Hindlimb muscle (tissue), 1 donor: ENCODE measurements at places on chromosomes 4 and X. TPM values are rescaled to one million over a fixed set of nuclear protein-coding genes. Genes with fewer than 3 reads are reported as not detected.

The DKK2 gene
- polyA plus RNA-seq = 22.7 TPM

DNA sequence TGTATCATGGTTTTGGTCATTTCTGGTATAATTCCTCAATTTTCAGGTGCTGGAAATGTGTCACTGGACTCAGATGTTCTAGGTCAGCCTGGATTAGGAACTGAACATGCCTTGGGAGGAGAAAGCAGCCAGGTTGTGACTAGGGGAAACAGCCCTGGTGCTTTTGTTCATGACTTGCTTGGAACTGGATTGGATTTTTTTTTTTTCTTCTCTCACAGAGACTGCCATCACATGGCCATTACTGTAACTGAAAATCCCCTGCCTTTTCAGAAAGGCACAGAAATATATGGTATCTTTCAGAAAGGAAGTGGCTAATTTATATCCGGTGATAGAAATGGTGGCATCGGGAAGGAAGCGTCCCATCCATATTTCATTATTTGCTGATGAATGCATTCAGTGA, 34.6 kb downstream of the SEPTIN11 start:
- DNase-seq = peak; percentile 38

DNA sequence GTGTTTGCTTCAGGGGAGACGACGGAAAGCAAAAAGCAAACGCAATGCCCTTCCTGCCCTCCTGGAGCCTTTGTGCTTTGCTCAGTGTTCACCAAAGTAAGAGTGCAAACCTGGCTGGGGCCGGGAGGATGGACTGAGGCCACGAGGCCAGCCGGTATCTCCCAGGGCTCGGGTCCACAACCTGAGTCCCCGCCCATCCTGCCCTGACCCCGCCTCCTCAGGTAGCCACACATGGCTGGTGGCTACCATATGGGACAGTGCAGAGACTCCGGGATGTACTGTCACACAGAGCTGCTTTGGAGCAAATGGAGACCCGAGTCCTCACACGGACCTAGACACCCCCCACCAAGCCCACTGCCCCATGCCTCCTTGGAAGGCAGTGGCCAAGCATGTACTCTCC, 4.8 kb downstream of the ATP2B3 start:
- DNase-seq = no peak

- no peak for DNase-seq
Observed at GRCh38 chr4:62342346-62342745, 1142.2 kb downstream of the ADGRL3 start.

DNA sequence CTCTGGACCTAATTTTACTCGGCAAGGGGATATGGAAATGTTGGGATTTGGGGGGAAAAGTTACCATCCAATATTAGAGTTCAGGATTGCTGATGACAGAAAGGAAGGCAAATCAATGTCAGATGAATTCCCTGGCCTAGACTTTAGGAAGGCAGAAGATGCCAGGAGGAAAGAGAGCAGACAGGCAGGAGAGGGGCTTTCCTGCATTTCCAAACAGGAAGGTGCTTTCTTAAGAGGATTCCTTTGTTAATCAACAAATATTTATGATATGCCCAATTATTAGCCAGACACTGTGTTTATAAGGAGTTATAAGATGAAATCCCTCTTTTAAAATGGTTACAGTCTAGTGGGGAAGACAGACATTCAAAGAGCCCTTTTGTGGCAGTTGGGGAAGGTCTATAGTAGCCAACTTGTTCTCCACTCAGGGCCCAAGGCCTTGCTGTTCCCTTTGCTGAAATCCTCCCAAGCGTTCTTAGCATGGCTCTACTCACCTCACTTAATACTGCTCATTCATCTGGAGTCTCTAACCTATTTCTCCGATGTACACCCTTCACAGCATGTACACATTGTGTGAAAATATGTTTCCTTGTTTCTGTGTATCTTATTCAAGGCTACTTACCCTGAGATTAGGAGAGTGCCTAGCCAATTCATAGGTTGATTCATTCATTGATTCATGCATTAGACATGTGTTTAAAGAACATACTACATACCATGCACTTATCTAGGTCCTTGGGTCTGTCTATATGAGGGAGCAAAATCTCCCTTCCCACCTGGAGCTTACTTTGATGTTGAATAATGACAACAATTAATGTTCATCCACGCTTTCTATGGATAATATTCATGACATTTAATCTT, 5.3 kb downstream of the IGFBP7 start:
- no peak for DNase-seq

The TEX13D gene
- not detected for polyA plus RNA-seq

DNA sequence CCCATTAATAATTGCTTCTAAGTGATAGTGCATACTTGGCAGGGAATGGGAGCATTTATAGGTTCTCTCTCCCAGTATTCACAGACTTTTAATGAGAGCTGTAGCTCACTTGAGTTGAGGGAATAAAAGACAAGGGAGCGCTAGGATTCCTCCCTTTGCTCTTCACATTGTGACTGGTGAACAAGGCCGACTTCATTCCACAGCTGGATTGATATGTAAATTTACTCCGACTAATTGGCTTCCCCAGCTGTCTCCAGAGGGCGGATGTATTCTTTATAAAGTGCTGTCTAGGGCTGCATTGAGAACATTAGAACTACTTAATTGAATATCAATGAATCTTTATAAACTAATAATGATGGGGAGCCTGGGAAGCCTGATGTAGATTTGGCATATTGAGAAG, 63.4 kb downstream of the GPR50 start:
- no peak for DNase-seq

The VCX2 gene
- not detected for polyA plus RNA-seq

DNA sequence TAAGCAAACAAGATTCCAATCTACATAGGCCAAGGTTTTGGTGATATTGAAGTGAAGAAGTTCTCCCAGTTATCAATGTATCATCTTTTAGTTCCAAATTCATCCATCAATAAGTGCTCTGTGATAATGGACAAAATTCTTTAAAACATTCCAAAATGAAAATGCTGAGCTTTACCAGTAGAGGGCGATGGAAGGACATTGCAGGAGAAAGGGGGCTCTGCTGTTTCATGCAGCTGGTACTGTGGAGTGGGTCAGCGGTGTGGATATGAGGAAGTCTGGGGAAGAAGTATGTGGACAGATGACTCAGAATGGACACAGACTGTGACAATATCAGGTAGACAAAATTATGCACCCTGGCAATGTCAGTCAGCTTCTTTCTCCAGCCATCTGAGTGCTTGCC, 46.6 kb upstream of the HS6ST2 start:
- DNase-seq = no peak

DNA sequence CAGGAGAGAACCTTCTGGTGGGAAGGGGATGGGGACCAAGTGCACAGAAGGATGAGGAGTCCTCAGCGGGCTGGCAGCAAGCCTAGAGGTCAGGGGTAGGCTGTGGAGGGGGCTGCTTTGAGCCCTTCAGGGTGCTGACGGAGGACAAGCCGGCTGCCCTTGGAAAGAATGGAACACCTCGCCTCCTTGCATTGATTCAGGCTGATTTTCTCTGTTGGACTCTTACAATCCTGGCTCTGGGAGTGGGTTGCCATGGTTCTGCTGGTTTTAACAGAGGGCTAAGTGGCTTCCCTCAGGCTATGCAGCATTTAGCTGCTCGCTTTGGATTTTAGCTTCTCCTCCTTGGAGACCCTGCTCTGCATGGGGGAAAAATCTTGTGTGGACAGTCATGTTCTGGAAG, 49.4 kb upstream of the CHRNA9 start:
- DNase-seq = no peak

The CLIC2 gene
- polyA plus RNA-seq = 6.4 TPM

DNA sequence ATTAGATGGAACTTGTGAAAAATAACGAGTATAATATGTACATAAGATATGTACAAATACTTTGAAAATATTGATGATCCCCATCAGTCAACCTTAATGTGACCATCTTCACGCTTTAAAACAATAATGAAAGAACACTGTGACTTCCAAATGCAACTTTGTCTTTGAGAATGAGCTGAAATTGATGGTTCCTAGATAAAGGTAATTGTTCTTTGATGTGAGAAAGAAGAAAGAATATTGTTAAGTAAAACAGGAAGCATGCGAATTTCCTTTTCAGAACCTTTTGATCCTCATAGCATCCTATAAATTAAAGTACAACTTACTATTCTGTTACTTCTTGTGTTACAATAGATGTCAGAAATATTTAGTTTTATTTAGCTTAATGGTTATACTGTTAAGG, 22.2 kb downstream of the IL2 start:
- DNase-seq = no peak

DNA sequence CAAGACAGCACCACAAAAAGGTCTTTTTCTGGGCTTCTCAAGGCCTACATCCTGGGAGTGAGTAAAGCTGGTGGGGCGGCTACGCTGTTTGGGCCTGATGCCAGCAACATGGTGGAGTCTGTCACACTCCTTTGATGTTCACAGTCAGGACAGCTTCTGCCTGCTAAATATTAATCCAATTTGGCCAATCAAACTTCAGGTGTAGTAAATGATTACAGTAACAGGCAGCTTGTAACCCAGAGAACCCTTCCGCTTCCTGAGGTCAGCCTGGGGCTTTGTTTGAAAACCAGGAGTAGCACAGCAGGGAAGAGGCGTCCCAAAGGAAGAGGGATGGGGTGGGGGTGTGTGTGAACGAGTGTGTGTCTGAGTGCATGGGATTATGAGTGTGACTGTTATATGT, 220.4 kb downstream of the MAML3 start:
- DNase-seq = no peak

DNA sequence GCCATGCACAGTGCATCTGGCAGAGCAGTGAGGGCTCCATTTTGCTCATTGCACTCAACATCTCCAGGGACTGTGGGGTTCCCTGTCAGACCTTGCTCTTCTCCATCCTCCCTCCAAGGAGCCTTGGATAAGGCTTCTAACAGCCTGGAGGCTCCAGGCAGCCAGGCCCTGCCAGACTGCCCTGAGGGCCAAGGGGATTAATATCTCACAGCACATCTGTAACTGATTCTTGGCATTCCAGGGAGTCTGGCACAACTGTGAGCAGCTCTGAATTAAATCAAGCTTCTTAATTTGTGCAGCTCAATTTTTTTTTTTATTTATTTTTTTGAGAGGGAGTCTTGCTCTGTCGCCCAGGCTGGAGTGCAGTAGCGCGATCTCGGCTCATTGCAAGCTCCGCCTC, 224.5 kb upstream of the PGRMC2 start:
- DNase-seq = no peak

GRCh38 chrX:105168577-105168976, 51.9 kb downstream of the TEX13A start:
- DNase-seq = no peak

DNA sequence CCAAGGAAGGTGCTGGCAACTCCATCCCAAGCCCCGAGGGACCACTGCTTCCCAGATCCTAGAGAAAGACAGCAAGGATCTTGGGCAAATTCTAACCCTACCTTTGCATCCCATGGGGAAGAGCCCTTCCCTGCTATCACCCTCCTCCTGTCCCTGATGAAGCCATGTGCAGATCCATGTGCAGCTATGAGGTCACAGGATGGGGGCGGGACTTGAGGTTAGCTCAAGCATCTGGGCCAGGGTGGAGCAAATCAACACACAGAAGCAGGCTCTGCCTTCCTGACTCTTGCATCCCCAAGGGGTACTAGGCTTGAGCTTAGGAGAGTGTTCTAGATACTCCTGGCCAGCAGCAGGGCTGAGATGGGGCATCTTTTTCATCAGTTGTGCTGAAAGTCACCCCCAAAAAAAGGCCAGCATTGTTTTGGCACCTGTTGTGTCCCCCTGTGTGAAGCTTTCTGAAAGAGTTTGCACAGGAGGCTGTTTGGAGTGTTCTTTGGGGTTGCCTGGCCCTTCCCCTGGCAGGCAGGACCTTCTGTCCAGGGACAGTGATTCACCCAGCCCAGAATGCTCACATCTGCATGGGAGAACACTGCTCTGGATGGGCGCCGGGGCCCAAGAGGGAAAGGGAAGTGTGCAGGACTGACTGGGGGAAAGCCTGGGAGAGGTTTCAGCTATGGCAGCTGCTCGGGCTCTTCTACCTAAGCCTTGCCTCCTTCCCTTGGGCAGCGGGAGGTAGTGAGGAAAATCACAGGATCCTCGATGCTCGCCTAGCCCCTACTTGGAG, 50.8 kb downstream of the PRPS1 start:
- DNase-seq = no peak

GRCh38 chr4:156977435-156978160, 6.0 kb upstream of the PDGFC start:
- DNase-seq = no peak

The LIMCH1 gene
- polyA plus RNA-seq = 122 TPM

- no peak for DNase-seq
Observed at GRCh38 chr4:174244441-174244840, 39.0 kb downstream of the FBXO8 start.

GRCh38 chr4:20319825-20320612, 68.3 kb downstream of the SLIT2 start:
- no peak for DNase-seq

The CXCL11 gene
- not detected for polyA plus RNA-seq

The ACOT9 gene
- 59.3 TPM for polyA plus RNA-seq

The FUNDC2 gene
- 120 TPM for polyA plus RNA-seq

The BTC gene
- 2.4 TPM for polyA plus RNA-seq

DNA sequence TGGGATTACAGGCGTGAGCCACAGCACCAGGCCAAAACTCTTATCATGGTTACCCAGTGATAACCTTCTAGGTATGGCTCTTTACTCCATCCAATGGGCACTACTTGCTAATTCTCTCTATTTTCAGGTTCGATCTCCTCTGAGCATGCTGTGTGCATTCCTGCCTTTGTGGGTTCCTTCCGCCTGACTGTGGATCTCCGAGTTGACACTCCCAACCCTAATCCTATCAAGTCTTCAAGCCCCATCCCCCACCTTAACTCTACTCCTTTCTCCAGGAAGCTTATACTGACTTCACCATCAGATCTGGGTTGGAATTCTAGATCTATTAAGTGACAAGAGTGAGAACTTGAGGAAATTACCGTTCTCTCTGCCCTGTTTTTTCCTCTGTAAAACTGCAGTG, 64.6 kb downstream of the ZAR1 start:
- DNase-seq = no peak

- peak; percentile 15 for DNase-seq
Observed at GRCh38 chr4:138113819-138114400, 128.2 kb downstream of the SLC7A11 start.

- DNase-seq = no peak
Observed at GRCh38 chr4:182764137-182764536, 153.0 kb downstream of the DCTD start.

GRCh38 chr4:44725726-44726037, 674 bp downstream of the GNPDA2 start:
- no peak for DNase-seq

The SLC38A5 gene
- 6.7 TPM for polyA plus RNA-seq
